Stimulated activated CD4-positive, alpha-beta T cell treated with anti-CD3 and anti-CD28 coated beads, Interleukin-4, amount 100 ng/mL, for 24 hours (primary cell): ENCODE measurements at places on chromosomes 3 and 15.

DNA sequence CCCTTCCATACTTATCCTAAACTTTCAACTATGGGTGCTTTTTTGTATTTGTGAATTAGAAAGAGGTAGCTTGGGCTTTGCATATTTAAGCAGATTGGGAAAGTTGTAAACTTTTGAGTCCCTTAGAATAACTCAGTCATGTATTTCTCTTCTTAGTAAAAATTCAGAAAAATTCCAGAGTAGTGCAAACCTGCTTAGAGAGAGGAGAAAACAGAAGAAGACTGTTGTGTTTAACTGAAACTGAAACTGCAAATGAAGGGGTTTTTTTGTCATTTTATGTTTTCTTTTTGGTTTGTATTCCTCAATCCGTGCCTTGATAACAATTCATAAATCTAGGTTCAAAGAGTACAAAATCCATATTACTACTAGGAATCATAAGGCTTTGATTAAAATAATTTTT, 31.3 kb downstream of the CD200 start:
- DNase-seq: no peak

- no peak for DNase-seq
Observed at GRCh38 chr3:158831861-158832260, 30.0 kb downstream of the MFSD1 start.

- DNase-seq: no peak
Observed at GRCh38 chr15:101477851-101478362, 11.6 kb downstream of the PCSK6 start.

DNA sequence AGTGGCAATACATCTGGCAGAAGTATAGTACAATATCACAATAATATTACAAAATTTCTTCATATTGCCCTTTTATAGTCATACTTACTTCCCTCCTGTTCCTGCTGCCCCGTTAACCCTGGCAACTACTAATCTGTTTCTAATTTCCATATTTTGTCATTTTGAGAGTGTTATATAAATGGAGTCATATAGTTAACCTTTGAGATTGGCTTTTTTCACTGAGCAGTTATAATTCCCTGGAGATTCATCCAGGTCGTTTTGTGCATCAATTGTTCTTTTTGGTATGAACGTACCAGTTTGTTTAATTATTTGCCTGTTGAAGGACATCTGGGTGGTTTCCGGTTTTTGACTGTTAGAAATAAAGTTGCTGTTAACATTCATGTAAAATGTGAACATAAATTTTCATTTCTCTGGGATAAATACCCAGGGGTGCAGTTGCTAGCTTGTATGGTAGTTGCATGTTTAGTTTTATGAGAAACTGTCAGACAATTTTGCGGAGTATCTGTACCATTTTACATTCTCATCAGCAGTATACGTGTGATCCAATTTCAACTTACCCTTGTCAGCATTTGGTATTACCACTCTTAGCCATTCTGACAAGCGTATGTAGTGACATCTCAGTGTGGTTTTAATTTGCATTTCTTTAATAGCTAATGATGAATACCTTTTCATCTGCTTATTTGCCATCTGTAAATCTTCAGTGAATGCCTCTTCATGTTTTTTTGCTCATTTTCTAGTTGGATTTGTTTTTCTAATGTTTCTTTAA, 32.2 kb upstream of the IL20RB start:
- DNase-seq: no peak

DNA sequence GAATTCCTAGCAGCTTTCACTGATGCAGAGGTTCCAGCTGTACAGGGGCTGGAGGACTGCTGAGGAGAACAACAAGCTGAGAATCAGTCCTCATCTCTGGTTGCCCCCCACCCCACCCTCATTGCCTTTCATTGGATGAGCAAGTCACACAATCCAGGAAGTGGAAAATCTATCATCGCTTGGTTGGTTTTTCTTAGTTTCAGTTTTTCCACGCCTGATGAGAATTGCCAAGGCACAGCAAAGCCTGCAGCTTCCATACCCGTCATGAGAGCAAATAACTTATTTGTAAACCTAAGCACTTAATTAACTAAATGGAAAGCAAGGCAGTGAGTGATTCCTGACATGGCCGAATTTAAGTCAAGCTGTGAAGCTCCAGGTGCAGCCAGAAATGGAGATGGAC, 21.4 kb upstream of the LIPC start:
- DNase-seq: peak; percentile 13

GRCh38 chr3:94179059-94179458, 116.2 kb downstream of the NSUN3 start:
- no peak for DNase-seq

- no peak for DNase-seq
Observed at GRCh38 chr3:126402178-126402577, 7.5 kb downstream of the CFAP100 start.

DNA sequence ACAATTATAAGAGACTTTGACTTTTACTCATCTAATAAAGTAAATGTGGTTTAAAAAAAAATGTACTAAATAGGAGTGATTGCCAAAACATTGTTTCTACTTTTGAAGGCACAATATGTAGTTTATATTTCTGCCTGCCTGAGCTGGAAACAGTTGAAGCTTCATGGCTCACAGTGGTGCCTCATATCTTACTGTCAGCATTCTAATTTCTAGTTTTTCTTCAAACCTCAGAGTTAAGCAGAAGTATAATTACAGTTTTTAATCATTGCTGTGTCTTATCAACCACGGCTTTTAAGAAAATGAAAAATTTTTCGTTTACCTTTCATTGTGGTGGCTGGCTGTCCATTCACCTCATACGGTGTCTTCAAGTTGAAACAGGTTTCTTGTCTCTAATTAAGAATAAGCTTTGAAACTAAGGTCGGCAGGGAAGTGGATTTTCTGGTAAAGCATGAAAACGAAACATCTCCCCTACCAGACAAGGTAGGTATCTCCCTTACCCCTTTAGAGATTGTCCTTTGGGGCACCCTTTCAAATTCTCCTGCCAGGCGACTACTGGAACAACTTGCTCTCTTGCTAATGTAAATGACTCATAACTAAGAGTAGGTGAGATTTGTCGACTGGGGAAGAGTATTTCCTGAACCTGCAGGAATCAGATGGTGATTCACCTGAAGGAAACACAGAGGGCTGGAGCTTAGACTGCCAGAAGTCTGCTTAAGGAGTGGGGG, at the start of gene GPR87:
Gene GPR87, minus strand, starts transcription at position 554 of the 725 bp plus-strand sequence. CDS start 16,720 bp downstream, outside the sequence.
- peak; percentile 43 for DNase-seq

DNA sequence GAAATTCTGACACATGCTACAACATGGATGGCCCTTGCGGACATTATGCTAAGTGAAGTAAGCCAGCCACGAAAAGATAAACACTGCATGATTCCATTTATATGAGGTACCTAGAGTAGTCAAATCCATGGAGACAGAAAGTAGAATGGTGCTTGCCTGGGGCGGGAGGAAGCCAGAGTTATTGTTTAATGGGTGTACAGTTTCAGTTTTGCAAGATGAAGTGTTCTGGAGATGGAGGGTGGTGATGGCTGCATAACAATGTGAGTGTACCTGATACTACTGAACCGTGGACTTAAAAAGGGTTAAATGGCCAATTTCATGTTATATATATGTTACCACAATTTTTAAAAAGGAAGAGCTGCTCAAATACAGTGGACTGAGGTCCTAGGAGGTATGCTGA, 66.9 kb downstream of the SEMA5B start:
- DNase-seq: no peak

GRCh38 chr3:155231792-155232191, 61.7 kb downstream of the STRIT1 start:
- no peak for DNase-seq

- DNase-seq: no peak
Observed at GRCh38 chr3:161690299-161690620, 193.7 kb downstream of the OTOL1 start.

GRCh38 chr3:107128946-107129345, 248.3 kb upstream of the CCDC54 start:
- DNase-seq: no peak

DNA sequence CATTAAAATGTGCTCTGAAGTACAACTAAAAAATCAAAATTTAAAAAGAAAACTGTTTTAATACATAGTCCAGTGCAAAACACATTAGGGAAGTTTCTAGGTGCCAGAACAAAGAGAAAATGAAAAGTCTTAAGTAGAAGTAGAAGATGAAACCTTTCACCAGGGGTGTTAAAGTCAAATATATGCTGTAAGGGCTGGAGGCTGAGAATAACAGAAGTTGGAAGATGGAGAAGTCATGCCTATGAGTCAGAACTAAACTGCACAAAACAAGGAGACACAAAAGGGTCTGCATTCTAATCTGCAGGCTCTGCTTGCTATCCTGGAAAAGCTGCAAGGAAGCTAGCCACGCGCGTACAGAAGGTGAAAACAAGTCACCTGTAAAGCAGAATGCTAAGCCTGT, 48.7 kb upstream of the CPB1 start:
- no peak for DNase-seq

DNA sequence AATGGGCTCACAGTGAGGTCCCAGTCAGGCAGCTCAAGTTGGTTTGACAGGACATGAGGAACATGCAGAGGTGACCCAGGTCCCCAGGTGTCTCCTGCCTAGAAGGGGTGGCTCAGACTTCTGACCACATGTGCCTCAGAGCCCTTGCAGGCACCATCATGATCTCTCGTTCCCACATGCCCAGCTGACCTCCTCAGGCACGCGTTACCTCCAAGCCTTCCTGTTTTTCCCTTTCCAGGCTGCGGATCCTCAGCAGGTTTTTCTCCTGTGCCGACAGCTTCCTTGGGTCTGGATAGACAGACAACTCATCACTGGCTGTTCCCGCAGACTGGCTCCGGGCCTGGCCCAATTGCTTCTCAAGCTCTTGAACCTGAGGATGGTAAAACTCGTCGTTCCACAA, 30.4 kb downstream of the CCDC13 start:
- no peak for DNase-seq

- DNase-seq: peak; percentile 93
Observed at GRCh38 chr3:169772897-169773816, at the start of gene MYNN. Gene MYNN (plus strand): TSS chr3:169773396. CDS start chr3:169774296, 900 bp downstream.

GRCh38 chr3:184641430-184641829, 70.4 kb downstream of the MAGEF1 start:
- no peak for DNase-seq

GRCh38 chr15:89461386-89461785, 35.0 kb downstream of the RHCG start:
- DNase-seq: no peak

- DNase-seq: no peak
Observed at GRCh38 chr3:25119682-25120081, 308.4 kb upstream of the RARB start.
